ENCODE measurements at places on chromosomes 6 and 20.

GRCh38 chr6:15090745-15091384, 155.0 kb upstream of the JARID2 start:
- DNase-seq: no peak

DNA sequence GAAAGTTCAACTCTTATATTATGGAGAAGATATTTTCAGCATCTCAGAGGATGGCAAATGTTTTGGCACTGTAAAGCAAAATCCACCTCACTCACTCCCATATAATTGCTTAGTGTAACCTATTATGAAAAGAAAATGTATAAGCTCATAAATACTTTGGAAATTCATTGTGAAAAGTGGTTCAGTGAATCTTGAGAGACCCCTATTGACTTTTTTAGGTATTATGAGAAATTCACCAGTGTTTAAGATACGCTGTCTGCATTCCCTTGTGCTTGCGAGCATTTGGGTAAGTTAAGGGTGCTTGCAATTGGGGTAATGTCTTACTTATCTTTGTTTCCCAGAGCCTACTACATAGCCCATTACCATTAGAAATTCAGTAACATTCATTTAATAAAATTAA, 66.3 kb upstream of the BMP5 start:
- no peak for DNase-seq

GRCh38 chr6:157036245-157036711, 259.1 kb downstream of the ARID1B start:
- DNase-seq: peak; percentile 55

DNA sequence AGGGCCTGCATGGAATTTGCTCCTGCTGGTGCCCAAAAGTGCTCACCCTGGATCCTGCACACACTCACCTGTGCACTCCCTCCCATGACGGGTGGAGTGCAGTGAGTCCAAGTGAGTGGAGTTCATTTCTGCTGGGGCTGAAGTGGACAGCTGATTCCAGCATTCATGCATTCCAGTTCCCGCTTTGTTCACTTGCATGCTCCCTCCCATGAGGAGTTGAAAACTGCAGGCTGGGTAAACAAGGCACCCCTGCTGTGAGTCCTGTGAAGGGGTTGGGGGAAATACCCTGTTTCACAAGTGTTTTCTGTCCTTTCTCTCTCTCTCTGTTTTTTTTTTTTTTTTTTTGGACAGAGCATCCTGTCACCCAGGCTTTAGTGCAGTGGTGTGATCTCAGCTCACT, 454.1 kb upstream of the NOX3 start:
- DNase-seq: no peak

GRCh38 chr6:17712576-17712975, 5.9 kb upstream of the NUP153 start:
- peak; percentile 41 for DNase-seq

- no peak for DNase-seq
Measured at GRCh38 chr6:52391599-52391998, 28.5 kb upstream of the EFHC1 start.

DNA sequence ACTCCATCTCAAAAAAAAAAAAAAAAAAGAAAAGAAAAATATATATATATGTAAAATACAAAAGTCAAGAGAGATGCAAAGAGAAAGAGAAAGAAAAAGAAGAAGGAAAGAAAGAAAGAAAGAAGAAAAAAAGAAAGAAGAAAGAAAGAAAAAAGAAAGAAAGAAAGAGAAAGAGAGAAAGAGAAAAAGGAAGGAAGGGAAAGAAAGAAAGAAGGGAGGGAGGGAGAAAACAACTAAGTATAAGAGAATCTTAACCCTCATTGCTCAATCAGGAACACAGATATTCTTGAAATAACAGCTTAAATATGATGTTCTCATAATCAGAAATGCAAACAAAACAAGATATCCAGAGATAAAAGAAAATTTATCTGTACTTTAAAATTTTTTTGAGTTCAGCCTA, 54.4 kb upstream of the MARCKS start:
- DNase-seq: no peak

- DNase-seq: no peak
Measured at GRCh38 chr20:56417911-56418310, 5.9 kb downstream of the CASS4 start.

GRCh38 chr6:111653979-111654378, 48.3 kb upstream of the TRAF3IP2 start:
- DNase-seq: peak; percentile 71

DNA sequence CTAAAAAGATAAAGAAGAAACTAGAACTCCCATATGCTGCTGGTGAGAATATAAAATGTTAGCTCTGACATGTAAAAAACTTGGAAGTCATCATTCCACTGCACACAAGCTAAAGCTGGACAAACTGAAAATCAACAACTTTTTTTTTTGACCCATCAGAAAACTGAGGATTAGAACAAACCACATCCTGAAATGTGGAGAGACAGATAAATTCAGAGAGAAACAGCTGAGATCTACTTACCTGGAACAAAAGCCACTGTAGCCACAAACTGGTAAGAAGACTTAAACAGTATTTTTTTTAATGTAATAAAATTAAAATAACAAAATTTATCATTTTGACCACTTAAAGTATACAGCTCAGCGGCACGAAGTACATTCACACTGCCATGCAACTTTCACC, 408.5 kb upstream of the RGS17 start:
- no peak for DNase-seq

GRCh38 chr6:159104931-159105330, 60.1 kb upstream of the TAGAP start:
- no peak for DNase-seq

DNA sequence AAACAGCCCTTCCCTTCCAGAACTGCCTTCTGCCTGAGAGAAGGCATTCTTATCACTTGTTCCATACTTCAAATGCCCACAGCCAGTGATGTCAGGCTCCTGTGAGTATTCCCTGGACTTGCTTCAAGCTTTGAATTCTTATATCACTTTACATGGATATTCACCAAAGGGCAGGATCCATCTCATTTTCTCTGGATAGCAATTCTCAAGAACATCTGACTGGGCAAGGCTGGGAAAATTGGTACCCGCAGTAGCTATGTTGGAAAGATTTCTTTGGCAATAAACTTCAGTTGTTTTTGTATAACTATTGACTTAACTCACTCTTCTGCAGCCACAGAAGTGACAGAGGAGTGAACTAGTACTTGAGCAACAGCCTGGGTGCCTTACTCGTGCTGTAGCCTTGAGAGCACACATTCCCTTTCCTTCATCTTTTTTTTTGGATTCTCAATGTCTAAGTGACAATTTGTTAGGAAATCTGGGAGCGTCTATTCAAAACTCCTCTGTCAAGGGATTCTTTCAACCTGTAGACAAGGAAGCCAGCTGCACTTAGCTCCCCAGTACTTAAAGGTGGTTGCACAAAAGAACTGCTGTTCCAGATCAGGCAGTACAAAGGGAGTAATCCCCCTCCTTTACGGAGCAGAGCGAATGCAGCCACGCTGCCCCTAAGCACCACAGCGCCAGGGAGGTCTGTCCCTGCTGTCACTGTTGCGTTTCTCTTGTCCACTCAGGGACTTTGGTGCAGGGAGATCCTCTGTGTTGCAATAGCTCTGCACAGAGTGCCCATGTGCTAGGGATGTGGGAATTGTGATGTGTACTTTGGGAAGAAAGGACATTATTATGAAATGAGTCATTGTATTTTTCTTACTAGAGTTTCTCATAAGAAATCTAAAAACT, 69.6 kb downstream of the JAG1 start:
- peak; percentile 52 for DNase-seq

DNA sequence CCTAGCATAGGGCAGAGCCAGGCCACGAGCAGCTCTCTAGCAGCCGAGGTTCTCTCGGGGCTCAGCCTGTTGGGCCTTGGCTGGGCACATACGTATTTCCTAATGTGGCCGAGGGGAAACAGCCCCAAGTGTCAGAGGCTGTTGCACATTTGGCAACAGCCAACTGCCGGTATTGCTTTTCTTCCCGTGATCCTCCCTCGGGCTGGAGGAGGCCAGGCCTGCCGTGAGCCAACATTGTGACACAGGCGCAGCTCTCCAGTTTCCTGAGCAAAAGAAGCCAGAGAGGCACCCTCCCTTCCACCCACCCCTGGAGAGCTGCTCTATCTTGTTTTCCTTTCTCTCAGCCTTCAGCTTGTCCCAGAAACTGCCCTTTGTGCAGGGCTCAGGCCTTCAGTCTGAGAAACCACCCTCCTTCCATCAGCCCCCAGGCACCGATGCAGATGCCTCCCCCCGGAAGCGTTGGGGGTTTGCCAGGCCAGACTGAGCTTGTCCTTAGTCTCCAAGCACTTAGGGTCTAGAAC, 5.1 kb upstream of the BPI start:
- no peak for DNase-seq

GRCh38 chr20:34624629-34625028, 52.3 kb downstream of the PIGU start:
- DNase-seq: no peak

DNA sequence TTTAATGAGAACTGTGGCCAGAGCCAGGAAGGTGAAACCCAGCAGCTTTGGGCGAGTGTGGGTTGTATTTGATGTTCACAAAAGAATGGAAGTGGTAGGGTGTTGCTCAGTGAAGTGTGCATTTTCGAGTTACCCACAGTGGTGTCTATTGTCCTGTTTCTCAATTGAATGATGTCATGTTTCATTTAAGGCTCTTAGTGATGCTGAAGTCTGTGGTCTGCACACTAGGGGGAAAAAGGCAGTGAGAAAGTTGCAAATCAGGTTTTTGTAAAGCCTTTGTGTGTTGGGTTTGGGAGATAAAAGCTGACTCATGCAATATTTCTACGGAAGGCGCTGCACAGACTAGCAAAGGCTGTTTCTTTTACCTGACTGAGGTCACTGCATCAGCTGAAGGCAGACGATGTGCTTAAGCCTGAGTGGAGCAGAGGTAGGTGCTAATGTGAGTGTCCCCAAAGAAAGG, 121.1 kb downstream of the PLEKHG1 start:
- DNase-seq: peak; percentile 71

GRCh38 chr6:140043762-140044378, 669.4 kb upstream of the CITED2 start:
- no peak for DNase-seq

DNA sequence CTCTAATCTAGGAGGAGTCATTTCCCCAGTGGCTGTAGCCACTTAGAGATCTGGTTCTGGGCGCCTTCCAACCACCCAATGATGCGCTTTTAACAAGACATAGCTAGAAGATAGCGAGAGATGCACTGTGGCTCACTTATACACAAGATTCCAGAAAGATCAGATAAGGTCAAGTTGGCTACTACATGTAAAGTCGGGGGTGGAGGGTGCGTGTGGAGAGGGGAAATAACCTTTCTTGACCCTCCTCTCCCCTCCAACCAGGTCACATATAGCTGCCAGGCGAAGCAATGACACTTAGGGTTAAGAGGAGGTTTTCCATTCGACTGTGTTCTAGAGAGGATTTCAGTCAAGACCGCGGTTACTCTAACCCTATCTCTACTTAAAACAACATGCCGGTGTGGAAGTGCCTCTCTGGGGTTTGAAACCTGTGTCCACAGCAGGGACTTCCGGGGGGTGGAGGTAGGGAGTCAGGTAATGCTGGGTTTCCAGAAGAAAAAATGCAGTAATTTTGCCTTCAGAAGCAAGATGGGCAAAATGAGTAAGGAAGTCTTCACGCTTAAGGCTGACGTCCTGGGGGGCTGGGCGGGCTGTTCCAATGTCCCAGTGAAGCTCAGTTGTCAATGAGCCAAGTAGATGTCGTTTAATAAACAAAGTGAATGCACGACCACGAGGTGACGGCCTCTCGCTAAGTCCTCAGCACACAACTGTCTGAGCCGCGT, 1.8 kb upstream of the SIM1 start:
- DNase-seq: no peak

GRCh38 chr6:137811121-137811915, 55.7 kb upstream of the TNFAIP3 start:
- DNase-seq: peak; percentile 63

DNA sequence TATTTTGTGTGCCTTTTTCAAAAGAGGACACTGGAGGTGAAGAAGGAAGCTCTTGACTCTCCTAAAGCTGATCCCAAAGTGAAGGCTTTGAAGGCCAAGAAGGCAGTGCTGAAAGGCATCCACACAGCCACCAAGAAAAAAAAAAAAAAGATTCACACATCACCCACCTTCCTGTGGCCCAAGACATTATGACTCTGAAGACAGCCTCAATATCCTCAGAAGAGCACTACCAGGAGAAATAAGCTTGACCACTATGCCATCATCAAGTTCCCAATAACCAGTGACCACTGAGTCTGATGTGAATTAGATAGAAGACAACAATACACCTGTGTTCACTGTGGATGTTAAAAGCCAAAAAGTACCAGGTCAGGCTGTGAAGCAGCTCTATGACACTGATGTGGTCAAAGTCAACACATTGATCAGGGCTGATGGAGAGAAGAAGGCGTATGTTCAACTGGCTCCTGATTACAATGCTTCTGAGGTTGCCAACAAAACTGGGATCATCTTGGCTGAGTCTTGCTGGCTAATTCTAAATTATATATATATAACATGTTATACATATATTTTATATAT, 59.4 kb downstream of the PLCG1 start:
- no peak for DNase-seq

GRCh38 chr6:156748504-156748903, 28.7 kb upstream of the ARID1B start:
- DNase-seq: no peak

GRCh38 chr6:151975795-151976194, 168.3 kb downstream of the ESR1 start:
- DNase-seq: no peak

DNA sequence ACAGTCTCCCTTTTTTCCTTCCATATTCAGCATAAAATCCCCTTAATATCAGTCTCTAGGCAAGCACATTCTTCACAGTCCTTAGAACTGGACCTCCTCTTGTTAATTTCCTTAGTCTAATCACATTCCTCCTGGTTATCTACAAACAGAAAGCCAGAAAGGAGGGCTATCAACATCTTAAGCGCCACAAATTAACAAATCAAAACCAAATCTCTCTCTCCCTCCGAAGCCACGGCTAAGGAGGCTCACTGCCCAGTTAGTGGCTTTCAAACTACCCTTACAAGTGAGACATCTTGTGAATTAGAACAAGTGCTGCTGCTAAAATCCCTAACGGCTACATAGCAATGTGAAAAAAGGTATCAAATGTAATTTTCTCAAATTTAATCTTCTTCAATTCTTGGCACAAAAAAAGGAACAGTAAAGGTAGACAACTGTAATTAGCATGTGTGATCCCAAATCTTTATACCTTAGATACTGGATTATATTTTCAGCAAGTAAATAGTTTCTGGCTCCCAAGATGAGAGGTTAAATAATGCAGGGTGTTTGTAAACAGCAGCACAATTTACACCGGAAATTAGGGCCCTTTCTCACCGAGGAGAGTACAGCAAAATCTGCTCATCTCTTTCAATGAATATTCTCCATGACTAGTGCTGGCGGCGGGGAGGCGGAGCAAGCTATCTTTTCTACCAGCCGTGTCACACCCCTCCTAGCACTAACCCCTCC, 1.4 kb upstream of the TRIM39 start:
- DNase-seq: no peak

- no peak for DNase-seq
Measured at GRCh38 chr6:156839591-156840001, 62.4 kb downstream of the ARID1B start.

GRCh38 chr20:53837126-53837826, 233.1 kb downstream of the BCAS1 start:
- peak; percentile 85 for DNase-seq
